ENCODE measurements at places on chromosomes 4 and X.

DNA sequence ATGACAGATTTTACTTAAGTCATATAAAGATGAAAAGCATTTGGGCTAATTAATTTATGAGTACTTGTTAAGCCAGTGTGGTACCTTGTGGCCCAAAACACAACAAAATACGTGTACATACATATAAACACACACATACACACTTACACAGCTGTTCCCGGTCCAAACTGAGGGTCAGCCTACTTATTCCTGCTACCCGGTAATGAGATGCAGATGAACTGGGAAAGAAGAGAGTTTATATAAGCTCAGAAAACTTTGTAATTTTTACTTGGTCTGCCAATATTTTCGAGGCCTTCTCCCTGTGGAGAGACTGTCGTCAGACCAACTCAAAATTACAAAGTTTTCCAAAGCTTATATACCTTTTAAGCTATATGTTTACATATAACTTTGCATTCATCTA, 25.8 kb upstream of the PBDC1 start:
- no peak for DNase-seq

DNA sequence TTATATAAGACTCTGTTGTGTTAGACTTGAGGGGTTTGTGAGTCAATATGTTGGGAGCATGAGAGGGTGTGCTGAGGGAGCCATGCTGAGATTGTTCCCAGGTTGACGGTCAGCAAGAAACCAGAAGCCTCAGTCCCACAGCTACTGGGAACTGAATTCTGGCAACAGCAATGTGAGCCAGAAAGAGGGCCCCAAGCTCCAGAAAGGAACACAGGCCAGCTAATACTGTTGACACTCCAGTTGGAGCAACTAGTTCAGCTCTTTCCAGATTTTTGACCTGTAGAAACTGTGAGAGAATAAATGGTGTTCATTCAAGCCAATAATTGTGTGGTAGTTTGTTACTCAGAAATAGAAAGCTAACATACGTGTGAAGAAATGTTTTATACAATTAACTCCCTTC, 17.1 kb downstream of the ADH1A start:
- no peak for DNase-seq

DNA sequence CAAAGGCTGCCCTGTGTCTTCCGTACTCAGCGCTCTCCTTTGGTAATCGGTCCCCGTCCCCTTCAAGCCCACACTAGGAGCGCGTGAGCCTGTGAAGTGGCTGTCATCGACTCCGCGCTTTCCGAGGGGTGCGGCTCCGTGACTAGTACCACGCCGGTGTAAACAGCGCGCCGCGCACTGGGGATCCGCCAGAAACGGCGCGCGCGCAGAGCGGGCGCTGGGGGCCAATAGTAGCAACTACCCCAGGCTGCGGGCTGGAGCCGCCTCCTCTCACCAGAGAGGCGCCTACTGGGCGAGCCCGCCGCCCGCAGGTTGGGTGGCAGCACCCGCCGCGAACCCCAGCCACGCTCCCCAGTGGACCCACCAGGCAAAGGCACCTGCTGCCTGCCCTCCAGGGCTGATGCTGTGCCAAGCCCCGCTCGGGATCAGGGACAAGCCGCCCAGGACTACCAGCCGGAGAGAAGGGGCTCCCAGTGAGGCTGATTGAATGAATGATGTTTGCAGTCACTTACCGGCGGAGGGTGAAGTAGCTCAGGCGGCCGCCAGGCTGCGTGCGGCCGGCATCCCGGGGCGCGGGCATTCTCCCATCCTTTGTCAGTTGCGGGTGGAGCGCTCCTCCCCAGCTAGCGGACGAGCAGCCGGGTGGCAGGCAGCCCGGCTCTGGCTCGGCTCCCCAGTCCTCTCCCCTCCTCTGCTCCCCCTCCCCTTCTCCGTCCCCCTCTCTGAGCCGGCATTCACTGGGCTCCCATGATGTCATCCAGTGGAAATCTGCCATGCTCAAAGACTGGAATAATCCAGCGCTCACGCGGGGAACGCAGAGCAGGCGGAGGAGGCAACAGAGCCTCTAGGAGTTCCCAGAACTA, 370.3 kb upstream of the SMIM31 start:
- no peak for DNase-seq

DNA sequence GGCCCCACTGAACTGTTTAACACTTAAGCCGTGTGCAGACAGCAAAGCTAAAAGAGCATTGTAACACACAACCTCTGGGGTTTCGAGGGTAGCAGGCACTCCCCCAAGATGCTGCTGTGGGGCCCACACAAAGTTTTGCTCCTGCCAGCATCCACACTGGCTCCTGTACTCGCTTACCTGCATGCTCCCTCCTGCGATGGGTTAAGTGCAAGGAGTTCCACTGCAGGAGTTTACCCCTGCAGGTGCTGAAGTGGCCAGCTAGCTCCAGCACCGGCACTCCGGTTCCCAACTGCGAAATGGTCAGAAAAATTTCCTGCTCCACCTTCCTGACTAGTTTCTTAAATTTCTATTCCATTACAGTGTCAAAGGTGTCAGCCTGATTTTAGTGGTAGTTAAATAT, 443.5 kb downstream of the PCDH10 start:
- DNase-seq = no peak

DNA sequence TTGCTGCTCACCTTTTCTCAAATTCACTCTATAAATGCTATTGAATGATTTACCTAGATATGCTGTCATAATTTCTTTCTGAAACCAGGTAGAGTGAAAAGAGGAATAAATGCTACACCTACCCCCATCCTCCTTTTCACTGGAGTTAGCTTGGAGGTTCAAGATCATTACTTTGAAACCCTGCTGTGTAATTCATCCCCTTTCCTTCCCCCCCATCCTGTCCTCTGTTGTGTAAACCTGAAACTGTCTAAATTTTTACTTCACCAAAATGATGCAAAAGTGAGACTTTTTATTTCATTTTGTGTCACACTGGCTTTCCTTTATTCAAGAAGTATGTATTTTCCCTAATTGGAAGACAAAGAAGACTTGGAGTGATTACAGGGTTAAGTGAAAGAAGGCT, 5.4 kb downstream of the ZCCHC18 start:
- DNase-seq = no peak

GRCh38 chrX:119688911-119689321, 4.1 kb downstream of the SEPTIN6 start:
- DNase-seq = no peak

DNA sequence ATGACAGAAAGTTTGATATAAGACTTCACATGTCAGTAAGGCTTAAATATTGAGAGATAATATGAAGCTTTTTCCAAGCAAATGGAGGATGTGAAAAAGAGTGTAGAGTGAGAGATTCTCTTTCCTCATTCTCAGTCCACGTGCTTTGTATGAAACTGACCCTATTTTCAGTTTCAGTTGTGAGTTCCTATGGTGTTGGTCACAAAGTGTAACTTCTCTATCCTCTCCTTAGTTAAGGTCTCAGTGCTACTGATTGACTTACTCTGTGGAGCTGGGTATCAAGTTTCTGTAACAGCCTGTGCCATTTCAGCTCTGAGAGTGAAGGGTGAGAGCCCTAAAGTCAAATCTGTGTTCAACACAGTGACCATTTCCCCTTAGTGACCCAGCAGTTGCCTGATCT, 277.2 kb downstream of the EPHA5 start:
- DNase-seq = no peak

DNA sequence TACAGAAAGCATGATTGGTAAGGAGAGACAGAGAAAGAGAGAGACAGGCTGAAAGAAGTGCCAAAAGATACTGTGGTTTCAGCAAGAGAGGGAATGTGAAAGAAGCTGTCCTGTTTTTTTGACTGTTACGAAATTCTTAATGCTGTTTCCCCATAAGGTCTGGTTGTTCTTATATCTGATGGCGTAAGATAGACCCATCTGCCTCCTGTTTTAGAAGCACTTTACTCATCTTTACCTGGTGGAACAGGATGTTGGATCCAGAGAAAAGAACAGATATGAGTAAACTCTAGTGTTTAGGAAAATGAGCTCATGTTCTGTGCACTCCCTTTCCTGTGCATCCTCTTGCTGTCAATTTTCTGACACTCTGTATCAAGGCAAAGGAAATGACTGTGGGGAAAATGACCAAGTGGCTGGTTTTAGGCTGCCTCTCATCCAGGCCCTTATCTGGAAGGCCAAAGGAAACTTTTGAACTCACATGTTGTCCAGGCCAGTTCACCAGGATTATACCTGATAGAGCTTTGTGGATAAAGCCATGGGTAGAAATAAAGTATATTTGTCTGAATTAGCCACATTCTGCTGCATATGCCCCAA, 311.7 kb upstream of the HTR2C start:
- DNase-seq = no peak

DNA sequence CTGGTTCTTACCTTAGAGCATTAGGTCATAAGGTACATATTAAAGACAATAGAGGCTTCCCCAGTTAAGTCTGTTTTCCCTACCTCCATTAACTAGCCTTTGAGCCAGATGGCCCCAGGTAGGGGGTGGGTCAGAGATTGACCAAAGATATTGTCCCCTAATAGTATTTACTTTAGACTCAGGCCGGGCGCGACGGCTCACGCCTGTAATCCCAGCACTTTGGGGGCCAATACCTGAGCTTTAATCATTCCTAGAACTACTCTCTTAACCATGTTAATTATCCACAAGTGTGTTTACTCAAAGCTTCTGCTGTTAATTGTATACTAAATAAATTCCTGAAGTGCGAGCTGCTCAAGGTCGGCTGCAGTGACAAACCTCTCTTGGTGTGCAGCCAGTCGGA, 28.0 kb upstream of the AMBN start:
- no peak for DNase-seq

DNA sequence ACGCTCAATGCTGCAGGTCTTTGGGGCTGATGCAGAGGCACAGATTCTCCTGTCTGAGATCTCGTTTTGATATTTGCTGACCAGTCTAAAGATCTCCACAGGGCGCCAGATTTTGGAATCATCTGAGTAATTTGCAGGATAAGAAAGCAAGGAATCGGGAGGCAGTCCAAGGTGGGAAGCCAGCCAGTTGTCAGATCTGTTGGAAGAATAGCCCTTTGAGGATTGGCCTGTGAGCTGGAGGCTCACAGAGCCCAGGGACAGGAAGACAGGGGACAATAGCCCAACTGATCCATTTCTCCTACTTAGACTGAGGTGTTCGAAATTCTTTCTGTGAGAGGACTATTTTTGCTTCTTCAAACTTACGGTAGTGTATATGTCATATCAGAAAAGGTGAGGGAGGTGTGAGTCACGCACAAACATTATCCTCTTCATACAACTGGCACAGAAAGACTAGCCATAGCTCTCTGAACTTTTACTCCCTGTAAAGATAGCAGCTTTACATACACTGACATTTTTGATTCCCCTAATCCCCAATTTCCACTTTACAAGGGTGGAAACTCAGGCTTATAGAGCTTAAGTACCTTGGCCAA, 8.8 kb downstream of the DIPK2B start:
- no peak for DNase-seq

DNA sequence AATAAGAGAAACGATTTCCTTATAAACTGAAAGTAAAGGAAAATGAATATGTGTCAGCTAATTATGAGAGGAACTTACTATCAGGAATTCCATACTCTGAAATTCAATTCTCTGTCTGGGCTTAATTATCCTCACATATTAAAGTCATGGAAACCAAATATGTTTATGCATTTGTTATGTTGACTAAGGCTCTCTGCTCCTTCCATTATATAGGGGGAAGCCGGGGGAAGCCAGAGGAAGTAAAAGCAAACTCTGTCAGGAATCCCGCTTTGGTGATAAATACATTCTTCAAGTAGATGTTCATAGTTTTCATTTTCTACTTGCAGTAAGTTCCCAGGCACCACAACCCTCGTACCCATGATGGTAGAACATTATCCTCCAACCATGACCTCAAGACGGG, 142.8 kb upstream of the VCX2 start:
- no peak for DNase-seq

- no peak for DNase-seq
These were observed 95.2 kb downstream of the SHROOM4 start for GRCh38 chrX:50718776-50719175.

- no peak for DNase-seq
These were observed 3.8 kb upstream of the FGG start for GRCh38 chr4:154616287-154616686.

DNA sequence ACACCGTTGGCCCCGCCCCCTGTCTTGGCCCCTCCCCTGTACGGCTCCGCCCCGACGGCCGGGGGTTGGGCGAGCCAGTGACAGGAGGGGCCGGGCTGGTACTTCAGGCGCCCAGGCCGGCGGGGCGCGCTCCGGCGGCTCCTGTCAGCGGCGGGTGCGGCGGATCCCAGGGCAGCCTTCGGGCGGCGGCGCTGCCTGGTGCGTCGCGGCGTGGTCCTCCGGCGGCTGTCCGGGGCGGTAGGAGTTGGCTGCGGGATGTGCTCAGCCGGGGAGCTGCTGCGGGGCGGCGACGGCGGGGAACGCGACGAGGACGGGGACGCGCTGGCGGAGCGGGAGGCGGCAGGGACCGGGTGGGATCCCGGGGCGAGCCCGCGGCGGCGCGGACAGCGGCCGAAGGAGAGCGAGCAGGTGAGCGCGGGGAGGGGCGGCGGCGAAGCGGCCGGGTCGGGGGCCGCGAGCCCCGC, at the start of gene FAM241A:
FAM241A (plus strand) TSS at position 129 of the 464 bp plus-strand sequence; CDS start at position 256, 127 bp downstream.
- DNase-seq = peak; percentile 93

- DNase-seq = no peak
These were observed 121.9 kb downstream of the GASK1B start for GRCh38 chr4:158050942-158051341.

DNA sequence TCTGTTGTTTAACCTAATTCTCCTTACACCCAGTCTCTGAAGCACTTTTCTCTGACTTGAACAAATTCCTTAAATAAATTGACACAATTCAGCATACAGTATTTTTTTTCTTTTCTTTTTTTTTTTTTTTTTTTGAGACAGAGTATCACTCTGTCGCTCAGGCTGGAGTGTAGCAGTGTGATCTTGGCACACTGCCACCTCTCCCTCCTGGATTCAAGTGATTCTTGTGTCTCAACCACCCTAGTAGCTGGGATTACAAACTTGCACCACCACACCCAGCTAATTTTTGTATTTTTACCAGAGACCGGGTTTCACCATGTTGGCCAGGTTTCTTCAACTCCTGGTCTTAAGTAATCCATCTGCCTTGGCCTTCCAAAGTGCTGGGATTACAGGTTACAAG, 1498.1 kb upstream of the PCDH10 start:
- no peak for DNase-seq

GRCh38 chr4:169269916-169270809, 593 bp downstream of the SH3RF1 start:
- no peak for DNase-seq

- DNase-seq = no peak
These were observed 31.7 kb upstream of the INTU start for GRCh38 chr4:127601029-127601428.

- DNase-seq = no peak
These were observed 522.2 kb downstream of the PCDH19 start for GRCh38 chrX:99887918-99888317.

DNA sequence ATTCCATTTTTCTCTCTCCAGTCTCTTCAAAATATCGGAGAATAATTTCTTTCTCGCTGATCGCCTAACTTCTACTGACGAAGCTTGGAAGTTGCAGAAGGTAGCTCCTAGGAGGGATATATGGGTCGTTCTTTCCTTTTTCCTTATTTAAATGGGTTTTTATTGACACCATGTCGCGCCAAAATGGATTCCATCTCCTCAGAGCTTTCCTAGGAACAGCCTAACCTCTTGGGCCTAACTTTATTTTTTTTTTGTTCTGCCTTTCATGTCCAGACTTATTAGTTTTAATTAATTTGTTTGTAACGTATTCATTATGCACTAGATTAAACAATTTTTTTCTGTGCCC, 359.4 kb upstream of the ZCCHC13 start:
- no peak for DNase-seq

Measured in activated T-cell treated with anti-CD3 and anti-CD28 coated beads for 1 hour (primary cell).